ENCODE measurements at places on chromosomes 2 and 18.

- peak; percentile 84 for DNase-seq
Measured at GRCh38 chr2:9703085-9703678, 72.4 kb upstream of the YWHAQ start.

DNA sequence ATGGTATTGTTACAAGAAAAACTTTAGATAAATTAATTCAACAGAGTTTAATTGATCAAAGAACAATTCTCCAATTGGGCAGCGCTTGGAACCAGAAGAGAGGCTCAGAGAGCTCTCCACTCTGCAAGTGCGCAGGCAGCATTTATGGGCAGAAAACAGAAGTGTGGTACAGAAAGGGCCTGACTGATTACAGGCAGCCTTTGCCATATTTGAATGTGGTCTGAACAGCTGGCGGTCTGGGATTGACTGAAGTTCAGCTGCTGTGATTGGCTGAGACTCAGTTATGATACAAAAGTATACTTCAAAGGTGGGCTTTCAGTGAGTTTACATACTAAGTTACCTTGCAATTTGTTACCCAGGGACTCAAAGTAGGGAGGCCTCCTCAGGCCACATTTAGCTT, 301.3 kb upstream of the ID2 start:
- no peak for DNase-seq

GRCh38 chr2:156517419-156517818, 81.2 kb downstream of the GPD2 start:
- no peak for DNase-seq

- no peak for DNase-seq
Measured at GRCh38 chr18:77044866-77045664, 87.5 kb downstream of the MBP start.

GRCh38 chr18:7084080-7085065, 33.2 kb downstream of the LAMA1 start:
- DNase-seq: no peak

DNA sequence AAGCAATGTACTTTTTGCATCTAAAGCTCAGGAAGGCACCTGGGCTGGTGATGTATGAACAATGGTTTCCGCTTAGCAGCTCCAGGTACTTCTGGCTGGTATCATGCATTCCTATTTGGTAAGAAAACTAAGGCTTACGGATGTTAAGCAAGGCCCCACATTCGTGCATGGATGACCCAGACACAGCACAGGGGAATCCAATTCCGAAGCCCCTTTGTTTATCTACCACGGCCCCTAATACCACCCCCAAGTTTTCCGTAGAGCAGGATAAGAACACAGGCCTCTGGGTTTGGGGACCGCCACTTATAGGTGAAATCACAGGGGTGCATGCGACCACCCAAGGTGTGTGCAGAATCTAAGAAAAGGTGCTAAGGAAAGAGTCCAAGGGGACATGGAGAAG, 192.1 kb upstream of the ID2 start:
- DNase-seq: no peak

DNA sequence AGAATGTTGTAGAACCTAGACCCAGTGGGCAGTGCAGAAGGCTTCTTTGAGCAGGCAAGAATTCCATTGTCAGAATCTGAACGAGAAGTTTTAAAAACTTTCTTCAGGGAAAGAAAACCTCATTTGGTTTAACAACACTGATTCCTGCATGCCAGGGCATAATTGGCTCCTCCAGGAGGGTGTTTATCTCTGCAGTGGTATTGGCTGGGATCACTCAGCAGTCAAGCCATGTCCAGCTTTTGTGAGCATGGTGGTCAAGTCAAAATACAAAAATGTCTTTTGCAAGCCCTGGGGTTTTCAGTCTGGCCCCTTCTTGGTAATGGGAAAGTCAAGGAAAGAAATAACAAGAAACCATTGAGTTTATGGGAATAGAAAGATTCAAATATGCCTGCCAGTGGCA, 28.3 kb downstream of the FHOD3 start:
- no peak for DNase-seq

DNA sequence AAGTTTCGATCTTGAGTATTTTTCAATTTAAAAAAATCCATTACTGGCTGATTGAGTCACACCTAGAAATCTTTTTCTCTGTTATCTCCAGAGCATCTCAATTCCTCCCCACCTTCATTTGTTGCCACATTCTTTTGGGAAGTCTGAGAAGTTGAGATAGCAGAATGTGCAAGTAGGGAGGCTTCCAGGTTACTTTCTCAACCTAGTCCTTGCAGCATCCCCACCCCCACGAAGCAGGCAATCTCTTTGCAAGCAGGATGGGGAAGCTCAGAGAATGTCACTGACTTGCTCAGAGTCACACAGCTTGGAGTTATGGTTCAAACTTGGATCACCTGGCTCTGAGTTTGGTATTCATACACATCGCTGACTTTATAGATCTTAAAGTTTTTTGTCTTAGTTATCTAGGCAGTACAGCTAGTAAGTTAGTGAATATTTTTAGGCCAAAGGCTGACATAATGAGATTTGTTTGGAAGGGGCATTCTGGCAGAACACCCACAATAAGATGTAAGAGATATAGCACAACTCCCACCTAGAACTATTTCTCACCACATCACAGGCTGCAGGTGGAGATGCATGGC, 25.9 kb upstream of the LCLAT1 start:
- DNase-seq: no peak

- no peak for DNase-seq
Measured at GRCh38 chr2:104857262-104858005, 3.5 kb downstream of the POU3F3 start.

- no peak for DNase-seq
Measured at GRCh38 chr2:55948176-55948923, 24.8 kb upstream of the EFEMP1 start.

GRCh38 chr2:181300600-181301291, 156.4 kb upstream of the ITGA4 start:
- DNase-seq: no peak

- DNase-seq: peak; percentile 27
Measured at GRCh38 chr18:55318951-55319441, 269.0 kb downstream of the TCF4 start.

- DNase-seq: no peak
Measured at GRCh38 chr18:46485675-46486194, 171.3 kb downstream of the LOXHD1 start.

- DNase-seq: no peak
Measured at GRCh38 chr2:54073796-54074195, 41.6 kb upstream of the ACYP2 start.

DNA sequence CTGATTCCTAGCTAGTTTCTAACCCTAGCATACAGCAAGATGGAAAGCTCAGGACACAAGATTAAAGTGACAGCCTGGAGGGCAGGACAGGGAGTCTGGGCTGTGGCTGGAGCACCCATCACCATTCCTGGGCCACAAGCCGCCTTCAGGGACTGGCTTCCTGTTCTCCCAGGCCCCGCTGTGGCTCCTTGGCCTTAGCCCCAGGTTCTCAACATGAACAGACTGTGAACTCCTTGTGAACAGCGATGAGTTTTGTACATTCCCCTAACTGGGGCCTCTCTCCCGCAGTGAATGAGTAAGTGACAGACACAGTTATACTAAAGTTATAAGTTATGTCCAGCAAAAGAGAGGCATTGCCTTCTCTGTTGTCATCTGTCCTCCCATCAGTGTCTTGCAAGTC, 35.9 kb upstream of the SLC14A1 start:
- no peak for DNase-seq

DNA sequence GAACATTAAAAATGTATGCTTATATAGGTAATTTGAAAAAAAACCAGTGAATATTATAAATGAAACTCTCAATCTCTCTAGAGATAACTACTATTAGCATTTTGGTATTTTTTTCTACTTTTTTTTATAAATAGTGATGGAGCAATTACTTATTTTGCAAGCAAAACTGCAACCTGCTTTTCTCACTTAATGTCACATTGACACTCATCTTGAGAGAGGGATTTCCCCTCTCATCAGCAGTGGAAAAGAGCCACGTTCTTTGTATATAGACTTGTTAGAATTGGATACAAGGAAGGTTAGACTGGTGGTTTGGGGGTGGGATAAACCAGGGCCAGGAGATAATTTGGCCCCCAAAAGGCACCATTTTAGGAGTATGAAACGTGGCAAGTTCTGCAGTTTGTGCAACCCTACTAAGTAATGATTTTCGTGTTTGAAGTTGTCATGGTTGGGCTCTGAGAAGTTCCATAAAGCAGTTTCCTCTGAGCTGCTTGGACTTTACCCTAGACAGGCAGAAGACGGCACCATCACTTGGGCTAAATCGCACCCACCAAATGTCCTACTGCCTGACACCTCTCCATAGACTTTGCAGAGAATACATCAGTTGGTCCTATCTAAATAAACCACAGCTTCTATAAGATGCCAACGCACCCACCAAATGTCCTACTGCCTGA, 194.0 kb downstream of the ACTR3 start:
- no peak for DNase-seq

DNA sequence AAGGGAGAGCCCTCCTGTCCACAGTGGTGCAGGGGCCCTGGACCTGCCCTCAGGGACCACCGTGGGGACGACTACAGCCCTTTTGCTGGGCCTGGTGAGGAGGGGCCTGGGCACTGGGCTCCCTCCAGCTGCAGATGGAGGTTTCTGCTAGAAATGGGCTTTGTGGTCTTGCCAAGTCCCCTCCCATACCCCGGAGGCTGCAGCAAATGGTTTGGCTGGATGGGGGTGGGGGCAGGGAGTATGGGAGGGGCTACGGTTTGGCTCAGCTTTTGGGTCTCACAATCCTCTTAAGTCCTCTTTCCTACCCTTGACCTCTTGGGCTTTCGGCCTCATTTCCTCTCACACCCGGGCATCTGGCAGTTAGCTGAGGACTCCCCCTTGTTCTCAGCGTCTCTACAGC, 21.7 kb downstream of the TET3 start:
- no peak for DNase-seq

DNA sequence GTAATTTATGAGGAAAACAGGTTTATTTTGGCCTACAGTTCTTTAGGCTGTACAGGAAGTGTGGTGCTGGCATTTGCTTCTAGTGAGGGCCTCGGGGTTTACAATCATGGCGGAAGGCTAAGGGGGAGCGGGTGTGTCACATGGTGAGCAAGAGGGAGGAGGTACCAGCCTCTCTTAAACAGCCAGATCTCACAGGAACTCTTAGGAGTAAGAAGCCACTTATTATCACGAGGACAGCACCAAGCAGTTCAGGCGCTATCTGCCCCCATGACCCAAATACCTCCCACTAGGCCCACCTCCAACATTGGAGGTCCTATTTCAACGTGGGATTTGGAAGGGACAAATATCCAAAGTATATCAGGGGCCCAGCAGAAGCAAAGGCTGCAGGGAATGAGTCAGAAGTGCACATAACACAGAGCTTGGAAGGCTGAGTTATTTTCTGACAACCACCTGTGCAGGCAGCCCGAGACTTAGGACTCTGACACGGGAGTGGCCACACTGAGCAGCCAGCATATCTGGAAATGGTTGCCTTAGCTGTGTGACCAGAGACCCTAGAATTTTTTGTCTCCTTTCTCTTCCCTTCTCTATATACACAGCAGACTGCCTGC, 170.9 kb downstream of the PRPF40A start:
- no peak for DNase-seq

DNA sequence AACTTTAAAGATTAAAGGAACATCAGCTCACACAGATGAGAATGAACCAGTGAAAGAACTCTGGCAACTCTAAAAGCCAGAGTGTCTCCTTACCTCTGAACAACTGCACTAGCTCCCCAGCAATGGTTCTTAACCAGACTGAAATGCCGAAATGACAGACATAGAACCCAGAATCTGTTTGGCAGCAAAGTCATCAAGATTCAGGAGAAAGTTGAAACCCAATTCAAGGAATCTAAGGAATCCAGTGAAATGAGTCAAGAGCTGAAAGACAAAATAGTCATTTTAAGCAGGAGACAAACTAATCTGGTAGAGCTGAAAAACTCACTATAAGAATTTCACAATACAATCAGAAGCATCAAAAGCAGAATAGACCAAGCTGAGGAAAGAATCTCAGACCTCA, 72.0 kb downstream of the STRADB start:
- DNase-seq: no peak

- DNase-seq: no peak
Measured at GRCh38 chr2:141959016-141959415, 171.8 kb downstream of the LRP1B start.

GRCh38 chr2:215907147-215907546, 106.2 kb downstream of the MREG start:
- no peak for DNase-seq

DNA sequence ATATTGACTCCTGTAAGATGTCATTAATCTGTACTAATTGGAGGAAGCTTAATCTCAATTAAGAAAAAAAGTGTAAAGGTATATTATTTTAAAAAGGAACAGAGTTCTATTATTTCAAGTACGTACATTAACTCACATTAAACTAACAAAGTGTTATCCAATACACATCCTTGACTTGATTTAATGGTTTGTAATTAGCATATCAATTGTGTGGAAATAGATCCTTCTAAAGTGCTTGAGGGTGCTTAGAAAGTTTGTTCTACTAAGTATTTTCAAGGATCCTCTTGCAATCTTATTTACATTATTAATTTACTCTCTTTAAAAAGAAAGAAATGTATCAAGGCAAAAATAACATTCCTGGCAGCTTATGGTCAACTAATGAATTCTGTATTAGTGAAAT, 720.3 kb downstream of the KCNJ3 start:
- no peak for DNase-seq

DNA sequence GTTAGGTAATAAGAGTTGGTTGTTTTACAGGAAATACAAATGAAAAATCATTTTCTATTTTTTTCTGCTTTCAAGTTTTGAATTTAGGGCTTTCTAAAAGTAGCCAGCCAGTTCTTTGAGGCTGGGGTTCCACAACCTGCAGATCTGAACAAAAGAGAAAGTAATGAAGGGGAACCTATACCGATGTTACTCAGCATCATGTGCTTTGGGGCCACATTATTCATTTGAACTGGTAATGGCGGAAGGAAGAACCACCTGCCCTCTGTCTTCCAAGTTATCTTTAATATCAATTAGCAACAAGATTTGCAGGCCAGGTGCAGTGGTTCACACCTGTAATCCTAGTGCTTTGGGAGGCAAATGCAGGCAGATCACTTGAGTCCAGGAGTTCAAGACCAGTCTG, 12.9 kb upstream of the MRO start:
- no peak for DNase-seq

DNA sequence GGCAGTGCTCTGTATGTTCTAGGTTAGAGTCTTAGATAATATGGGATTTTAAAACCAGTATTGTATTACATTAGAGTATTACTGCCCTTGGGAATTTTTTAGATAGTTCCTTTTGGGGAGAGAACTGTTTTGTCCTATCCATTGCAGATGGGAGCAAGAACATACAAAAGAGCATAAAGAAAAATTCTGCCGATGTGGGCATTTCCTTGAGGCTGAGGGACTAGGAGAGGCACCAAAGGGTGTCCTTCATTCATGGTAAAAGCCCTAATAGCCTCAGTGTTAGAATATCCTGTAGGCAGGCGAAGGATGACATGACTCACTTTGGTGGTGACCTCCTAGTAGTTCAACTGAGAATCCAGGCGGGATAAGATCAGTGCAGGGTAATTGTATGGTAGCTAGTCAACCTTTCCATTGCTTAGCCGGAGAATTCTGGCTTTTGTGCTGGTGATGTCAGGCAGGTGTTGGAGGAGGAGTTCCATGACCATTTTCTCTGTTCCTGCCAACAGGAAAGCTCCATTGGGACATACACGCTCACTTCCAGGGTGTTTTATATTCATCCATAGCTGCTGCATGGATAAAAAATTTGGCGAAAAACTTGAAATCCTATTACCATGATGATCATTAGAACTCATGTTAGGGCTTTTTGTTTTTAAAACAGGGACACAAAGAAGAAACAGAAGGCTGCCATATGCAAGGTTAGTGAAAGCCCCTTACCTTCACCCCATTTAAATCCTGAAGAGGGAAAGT, 28.1 kb downstream of the EPAS1 start:
- no peak for DNase-seq

GRCh38 chr2:871175-871727, 79.4 kb upstream of the SNTG2 start:
- no peak for DNase-seq
